Stimulated activated CD8-positive, alpha-beta memory T cell treated with anti-CD3 and anti-CD28 coated beads, Interleukin-4, amount 100 ng/mL, for 1 hour (primary cell): ENCODE measurements at places on chromosomes 16 and 17.
A peak's percentile ranks its signal among the peaks of the same experiment; 100 is the strongest.

DNA sequence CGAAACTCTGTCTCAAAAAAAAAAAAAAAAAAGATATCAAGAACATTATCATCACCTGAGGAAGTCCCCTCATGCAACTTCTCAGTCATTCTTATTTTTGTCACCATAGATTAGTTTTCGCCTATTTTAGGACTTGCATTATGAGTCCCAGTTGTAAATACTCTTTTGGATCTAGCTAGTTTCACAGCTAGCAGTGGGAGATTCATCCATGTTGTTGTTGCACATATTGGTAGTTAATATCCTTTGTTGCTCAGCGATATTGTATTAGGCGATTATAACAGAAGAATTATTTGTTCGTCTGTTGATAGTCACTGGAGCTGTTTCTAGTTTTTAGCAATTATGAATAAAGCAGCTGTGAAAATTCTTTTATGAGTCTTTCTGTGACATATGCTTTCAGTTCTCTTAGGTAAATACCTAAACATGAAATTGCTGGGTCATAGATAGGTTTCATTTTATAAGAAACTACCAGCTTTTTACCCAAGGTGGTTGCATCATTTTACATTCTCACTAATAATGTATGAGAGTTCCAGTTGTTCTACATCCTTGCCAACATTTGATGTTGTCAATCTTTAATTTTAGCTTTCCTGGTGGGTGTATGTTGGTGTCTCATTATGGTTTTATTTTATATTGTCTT is 40.7 kb upstream of the MAP3K14 start:
- no peak for DNase-seq

GRCh38 chr16:51399908-51400670 is 249.0 kb upstream of the SALL1 start:
- no peak for DNase-seq

GRCh38 chr17:71458322-71458721 is 662.5 kb upstream of the SOX9 start:
- no peak for DNase-seq

GRCh38 chr17:6454495-6455320 is 10.5 kb downstream of the PIMREG start:
- DNase-seq, result no peak

DNA sequence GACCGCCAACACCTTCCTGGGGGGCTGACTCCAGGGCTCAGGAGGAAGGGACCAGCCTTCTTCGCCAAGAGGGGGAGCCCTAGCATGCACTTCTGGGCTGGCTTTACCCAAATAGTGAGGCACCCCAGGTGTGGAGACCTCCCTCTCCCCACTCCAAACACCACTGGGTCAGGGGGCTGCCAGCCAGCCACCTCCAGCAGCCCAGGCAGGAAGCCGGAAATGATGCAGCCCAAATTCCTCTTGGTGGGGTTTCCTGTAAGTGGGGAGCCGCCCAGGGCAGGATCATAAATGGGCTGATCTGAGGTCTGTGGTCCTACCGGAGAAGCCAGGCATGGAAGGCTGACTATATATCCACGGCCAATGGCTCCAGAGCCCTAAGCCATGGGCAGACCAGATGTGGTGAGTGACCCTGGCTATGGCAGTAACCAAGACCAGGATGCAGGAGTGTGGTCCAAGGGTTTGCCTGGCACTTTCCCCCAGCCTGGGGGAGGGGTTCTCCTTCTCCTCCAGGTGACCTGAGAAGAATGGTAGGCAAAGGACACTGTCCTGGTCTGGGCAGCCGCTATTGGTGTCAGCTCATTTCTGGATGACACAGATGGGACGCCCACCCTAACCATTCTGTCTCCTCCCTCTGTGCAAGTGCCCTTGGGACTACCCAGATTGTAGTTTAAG is 4.2 kb downstream of the GIT1 start:
- DNase-seq, result no peak

GRCh38 chr17:66441101-66441661 is 138.8 kb downstream of the PRKCA start:
- DNase-seq, result no peak

DNA sequence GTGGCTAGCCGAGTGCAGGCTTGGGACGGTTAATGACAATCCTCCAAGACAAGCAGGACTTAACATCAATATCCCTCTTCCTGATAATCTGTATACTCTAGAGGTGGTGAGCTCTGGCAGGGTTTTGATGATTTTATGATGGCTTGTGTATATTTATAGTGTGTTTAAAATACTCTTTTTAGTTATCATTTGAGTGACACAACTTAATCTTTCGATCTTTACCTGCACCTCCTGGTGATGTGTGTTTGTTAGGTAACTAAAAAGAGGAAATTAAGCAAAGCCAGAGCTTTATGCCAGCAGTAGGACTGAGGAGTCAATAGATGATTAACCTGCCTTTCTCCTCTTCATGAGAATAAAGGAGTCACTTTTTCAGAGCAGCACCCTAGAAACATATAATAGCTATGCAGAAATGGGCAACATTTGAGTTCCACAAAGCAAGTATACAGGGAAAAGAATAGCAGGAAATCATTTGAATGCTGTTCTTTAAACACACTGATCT is 210.5 kb downstream of the IRX3 start:
- DNase-seq, result no peak

- DNase-seq, result peak; percentile 56
Measured at GRCh38 chr17:58487589-58488427, at the start of gene HSF5. HSF5 (minus strand) TSS chr17:58488408; CDS start chr17:58488274, 134 bp downstream.

GRCh38 chr16:35559911-35560636 is 2100.7 kb downstream of the TP53TG3F start:
- DNase-seq, result no peak

DNA sequence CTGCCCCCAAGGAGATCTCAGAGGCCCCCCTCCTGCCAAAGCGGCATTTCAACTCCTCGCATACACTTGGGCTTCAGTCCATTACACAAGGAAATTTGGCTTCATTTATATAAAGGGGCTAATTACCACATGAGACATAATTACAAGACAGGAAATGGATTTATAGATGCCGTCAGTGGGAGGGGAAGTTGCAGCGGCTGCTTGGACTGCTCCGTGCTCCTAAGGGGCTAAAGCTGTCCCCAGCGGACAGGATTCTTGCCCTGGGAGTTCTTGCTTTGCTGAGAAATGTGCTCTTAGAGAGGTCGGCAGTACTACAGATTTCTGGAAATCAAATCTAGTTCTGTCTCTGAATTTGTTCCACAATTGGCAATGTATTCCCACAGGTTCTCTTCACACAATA is 57.2 kb upstream of the NLK start:
- no peak for DNase-seq

GRCh38 chr17:6713130-6713917 is at the start of gene SLC13A5:
SLC13A5 (minus strand) TSS chr17:6713369; CDS start chr17:6713333, 36 bp downstream.
- no peak for DNase-seq

- no peak for DNase-seq
Measured at GRCh38 chr17:28363186-28363585, 1.8 kb downstream of the SEBOX start.

DNA sequence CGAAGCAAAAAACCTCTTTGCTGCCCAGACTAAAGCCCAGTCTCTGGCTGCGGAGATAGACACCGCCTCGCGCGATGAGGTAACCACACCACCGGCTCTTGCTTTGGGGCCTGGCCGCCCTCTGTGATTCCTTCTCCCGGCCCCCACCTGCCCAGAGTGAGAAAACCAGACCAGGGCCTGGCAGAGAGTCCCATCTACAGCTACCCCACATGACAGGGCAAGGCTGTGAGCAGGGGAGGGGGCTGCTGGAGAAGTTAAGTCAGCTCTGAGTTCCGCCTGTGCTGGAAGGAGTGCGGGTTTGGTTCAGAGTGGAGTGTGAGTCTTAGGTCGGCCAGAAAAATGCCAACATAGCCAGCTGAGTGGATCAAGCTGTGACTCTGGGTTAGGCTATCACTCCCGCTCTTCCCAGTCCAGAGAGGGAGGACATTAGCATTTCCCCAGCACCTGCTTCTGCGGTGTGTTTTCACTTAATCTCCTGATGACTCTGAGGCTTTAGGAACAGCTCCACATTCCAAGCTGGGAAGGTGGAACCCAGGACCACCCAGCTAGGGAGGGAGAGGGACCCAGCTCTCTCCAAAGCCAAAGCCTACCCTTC is 139.0 kb downstream of the RAB11FIP4 start:
- DNase-seq, result no peak

DNA sequence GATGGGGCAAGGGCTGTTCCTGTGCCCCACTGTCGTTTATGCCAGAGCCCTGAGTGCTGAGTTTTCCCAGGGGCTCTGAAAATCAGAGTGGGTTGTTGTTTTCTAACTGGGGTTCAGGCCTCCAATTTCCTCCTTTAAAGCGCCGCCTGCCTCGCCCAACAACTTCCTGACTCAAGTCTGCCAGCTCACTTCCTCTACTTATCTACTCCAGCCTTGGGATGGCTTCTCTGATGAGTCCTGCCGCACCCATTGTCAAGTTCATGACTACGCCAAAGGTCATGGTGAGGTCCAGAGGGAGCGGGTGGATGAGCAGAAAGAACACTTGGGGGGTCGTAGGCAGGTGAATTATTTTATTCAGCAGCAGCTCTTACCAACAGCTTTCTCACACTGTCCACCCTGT is 104.7 kb downstream of the UTP18 start:
- no peak for DNase-seq

DNA sequence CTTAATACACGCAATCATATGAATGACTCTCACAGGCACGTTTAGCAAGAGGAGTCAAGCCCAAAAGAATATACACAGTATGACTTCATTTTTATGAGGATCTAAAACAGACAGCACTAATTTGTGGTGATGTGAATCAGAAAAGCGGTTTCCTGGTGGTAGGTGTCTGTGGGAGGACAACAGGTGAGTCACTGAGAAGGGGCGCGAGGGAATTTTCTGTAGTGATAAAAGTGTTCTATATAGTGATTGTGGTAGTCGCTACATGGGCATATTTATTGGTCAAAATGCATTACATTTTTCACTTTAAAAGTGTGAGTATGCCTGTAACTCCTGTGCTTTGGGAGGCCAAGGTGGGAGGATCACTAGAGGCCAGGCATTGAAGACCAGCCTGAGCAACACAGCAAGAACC is 7.6 kb upstream of the TNRC6A start:
- no peak for DNase-seq

- DNase-seq, result no peak
Measured at GRCh38 chr17:7138800-7139381, 24.3 kb upstream of the ASGR2 start.

DNA sequence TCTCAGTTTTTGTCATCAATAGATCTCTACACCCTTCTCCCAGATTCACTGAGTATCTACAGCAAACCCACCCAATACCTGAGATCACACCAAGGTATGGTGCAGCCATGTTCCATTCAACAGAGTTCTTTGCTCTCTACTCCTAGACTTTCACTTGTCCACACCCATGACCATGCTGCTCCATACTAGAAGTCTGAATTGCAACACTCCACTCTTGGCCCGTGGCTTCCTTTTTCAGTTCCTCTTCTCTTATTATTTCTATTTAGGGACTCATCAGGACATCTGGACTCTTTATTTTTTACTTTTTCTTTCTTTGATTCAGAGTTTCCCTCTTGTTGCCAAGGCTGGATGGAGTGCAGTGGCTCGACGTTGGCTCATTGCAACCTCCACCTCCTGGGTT is 37.1 kb downstream of the YWHAE start:
- DNase-seq, result no peak

- DNase-seq, result no peak
Measured at GRCh38 chr16:76800196-76800595, 390.8 kb upstream of the MON1B start.

DNA sequence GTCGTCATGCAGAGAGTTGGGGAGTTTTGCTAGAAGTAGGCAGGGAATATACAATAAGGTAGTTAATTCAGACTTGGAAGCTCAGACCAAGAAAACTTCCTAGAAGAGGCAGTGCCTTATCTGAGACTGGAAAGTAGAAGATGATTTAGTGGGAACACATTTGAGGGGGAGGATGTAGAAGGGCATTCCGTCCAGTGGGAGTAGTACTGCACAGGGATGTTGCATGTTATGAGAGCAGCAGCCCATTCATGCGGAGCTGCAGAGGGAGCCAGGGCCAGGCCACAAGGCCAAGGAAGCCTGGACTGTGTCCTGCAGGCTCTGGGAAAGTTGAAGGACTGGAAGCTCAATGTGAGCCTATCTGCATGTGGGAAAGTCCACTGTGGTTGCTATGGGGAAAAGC is 344.5 kb upstream of the EEF2KMT start:
- no peak for DNase-seq

GRCh38 chr16:78200623-78201096 is 101.2 kb downstream of the WWOX start:
- DNase-seq, result no peak
